ENCODE measurements at places on chromosomes 3 and 15.

- no peak for DNase-seq
These were observed 1.8 kb upstream of the ATP10A start for GRCh38 chr15:25864966-25865365.

DNA sequence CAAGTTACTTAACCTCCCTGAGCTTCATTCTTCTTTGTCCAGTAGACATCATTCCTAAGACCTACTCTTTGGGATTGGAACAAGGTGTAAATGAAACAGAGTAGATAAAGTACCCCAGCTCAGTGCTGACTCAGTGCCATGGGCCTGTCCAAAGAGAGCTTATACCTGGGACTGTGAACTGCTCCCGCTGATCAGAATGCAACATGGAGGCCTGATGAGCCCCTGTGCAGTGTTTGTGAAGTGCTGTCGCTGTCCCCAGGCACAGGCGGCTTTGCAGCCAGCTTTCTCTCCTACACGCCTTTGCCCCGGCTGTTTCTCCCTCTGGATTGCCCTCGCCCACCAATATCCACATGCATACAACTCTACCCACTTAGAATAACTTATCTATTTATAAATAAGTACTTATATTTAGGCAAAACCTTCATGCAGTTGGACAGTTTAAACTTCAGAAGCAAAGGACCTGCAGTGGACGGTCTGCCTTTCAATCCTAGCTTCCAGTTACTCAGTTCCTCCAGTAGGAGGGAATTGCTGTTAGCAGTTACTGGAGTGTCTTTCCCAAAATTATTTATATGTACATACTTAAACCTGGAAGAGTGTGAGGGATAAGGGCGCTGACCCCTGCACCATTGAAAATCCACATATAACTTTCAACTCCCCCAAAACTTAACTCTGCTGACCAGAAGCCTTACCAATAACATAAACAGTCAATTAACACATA, 80.0 kb downstream of the CORO2B start:
- no peak for DNase-seq

- no peak for DNase-seq
These were observed 318.1 kb upstream of the LRRFIP2 start for GRCh38 chr3:37492468-37492867.

DNA sequence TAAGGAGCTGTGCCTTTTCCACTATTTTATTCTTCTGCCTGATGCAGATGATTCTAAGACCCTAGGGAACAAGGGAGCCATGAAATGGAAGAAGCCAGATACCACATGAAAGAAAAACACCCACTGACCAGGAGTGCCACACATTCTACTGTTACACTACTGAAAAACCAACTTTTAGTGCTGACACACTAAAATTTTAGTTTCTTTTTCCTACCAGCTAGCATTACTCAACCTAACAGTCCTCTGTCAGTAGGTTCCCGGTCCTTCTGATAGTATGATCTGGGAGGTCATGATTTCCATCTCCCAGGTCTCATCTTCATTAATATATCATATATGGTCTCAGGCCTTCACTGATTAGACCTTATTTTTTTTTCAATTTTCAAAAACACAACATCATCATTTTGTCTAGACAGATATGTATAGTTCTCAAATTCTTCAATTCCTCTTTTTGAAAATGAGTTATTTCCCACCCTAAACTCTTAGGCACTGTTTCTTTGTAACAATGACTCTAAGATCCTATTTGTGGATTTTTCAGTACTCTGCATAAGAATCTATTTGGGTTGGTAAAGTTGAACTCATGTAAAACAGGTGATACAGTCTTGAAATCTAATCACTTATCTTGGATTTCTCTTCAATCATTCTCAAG, 321.8 kb downstream of the CTNNB1 start:
- no peak for DNase-seq

DNA sequence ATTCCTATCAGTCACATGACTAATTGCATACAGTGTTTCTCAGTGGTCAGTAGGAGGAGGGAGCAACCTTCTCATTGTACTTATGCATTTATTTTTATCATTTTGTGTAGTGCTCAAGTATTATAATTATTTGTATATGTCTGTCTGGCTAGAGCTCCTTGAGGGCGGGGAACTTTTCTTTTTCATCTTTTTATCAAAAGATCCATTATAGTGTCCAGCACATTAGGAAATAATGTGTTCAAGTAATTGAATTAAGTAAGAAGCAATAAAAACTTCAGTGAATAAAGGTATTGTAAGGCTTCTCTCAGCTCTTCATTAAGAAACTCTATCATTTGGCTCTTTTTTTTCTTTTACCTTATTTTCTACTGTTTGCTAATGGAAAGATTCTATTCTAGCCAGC, 18.8 kb downstream of the FGF7 start:
- no peak for DNase-seq

DNA sequence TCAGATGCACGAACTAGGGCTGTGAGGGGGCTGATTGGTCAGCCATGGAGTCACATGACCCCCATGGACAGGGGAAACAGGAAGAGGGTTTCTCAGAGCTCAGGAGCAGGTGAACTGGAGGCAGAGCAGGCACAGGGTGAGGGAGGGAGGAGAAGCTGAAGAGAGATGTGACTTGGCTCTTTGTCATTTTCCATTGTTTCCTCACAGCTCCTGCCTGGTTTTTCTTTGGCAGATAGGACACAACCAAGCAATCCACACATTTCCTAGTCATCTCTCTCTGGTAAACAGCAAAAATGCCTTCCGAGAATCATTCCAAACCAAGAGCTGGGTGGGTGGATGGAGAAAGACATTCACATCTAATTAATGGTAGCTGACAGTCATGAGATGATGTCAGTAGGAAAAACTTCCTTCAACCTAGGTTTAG, 43.4 kb upstream of the LMCD1 start:
- no peak for DNase-seq

- no peak for DNase-seq
These were observed 128.9 kb downstream of the KLF13 start for GRCh38 chr15:31455499-31455898.

- no peak for DNase-seq
These were observed 326.4 kb downstream of the SV2B start for GRCh38 chr15:91426412-91426811.

DNA sequence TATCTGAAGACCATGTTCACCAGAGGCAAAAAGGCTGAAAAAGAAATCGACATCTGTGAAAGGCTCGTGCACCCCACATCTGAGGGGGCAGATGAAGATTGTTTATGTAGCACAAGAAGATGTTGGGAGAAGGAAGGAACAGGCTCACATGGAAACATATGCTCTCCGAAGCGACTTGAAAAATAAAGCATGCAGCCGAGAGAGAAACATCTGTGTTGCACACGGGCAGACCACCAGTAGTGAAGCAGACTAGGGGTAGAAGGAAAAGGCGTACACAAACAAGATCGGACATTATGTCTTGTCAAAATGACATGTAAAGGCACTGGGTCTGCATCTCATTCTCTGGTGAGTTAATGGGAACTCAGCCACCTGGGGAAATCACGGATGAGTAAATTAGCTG, 356.5 kb downstream of the ZIC4 start:
- no peak for DNase-seq

- no peak for DNase-seq
These were observed 19.1 kb downstream of the ZNF710 start for GRCh38 chr15:90020021-90020735.

DNA sequence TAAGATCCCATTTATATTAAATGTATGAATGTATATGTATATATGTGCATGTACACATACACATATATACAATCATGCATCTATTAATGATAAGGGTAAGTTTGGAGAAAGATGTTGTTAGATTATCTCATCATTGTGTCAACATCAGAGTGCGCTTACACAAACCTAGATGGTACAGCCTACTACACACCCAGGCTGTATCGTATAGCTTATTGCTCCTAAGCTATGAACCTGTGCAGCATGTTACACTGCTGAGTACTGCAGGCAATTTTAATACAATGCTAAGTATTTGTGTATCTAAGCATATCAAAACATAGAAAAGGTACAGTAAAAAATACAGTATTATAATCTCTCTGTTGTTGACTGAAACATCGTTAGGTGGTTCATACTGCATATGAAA, 57.4 kb upstream of the ABHD17C start:
- no peak for DNase-seq

DNA sequence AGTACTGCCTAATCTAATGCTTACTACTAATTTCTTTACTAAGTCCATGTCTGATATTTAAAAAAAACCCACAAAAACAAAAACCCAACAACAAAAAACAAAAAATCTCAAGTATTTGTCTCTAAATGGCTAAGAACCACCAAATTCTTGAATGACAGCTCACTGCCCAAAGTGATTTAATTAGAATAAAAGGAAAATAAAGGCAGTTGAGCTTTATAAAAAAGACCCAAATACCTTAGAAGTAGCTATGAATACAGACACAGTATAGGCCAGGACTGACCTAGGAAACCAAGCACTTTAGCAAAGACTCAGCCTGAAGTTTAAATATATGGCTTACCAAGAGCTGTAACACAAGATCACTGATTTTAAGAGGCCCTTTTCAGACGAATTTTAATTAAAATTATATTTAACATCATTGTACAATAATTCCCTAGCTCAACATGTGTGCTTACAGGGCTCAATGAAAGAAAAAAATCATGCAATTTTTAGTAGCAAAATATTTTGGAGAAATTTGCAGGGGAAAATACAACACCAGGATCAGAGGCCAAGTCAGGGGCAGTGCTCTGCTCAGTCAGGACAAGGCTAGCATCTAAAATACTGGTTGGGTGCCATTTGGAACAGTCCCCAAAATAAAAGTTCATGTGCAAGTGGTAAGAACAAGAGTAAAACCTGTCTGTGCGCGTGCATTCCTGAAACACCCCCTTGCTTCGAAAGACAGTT, 24.8 kb downstream of the UQCC5 start:
- DNase-seq = no peak

GRCh38 chr15:89377842-89378295, 43.2 kb upstream of the POLG start:
- no peak for DNase-seq

GRCh38 chr3:112346491-112347122, 13.7 kb downstream of the CD200 start:
- no peak for DNase-seq

DNA sequence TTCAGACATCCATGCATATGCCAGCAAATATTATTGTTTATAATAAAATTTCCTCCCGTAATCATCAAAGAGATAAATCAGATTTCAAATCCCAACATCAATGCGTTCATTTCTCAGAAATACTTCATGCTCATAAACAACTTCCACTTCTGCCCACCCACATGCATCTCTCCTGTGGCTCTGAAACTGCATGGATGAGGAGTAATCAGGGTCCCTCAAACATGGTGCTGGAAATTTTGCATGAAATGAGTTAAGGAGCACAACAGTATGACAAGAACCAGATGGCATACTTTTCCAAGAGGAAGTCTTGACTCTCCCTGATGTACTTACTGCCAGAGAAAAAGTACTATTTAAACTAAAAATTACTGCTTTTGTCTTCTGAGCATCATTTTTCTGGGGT, 26.9 kb upstream of the MFSD1 start:
- DNase-seq = no peak

GRCh38 chr3:127822041-127822681, at the start of gene MGLL:
TSS of gene MGLL (minus strand) at chr3:127822515. CDS start at chr3:127822318, 197 bp downstream.
- no peak for DNase-seq
